AG04450 (cell line): ENCODE measurements at places on chromosomes 7 and 10. TPM values are rescaled to one million over a fixed set of nuclear protein-coding genes. Genes with fewer than 3 reads are reported as not detected.

SORCS3 gene
- polyA plus RNA-seq = not detected in 2 replicates

SMIM30 gene
- 65.2 and 82.8 TPM in 2 replicates for polyA plus RNA-seq

PON1 gene
- not detected in 2 replicates for polyA plus RNA-seq

RARRES2 gene
- polyA plus RNA-seq = 6.7 and 7.0 TPM in 2 replicates

EPO gene
- not detected in 2 replicates for polyA plus RNA-seq

OLAH gene
- 0.12 TPM in 1 of 2 replicates, not detected in the other for polyA plus RNA-seq

LRRD1 gene
- polyA plus RNA-seq = not detected in 2 replicates

MMS19 gene
- 71.5 and 80.2 TPM in 2 replicates for polyA plus RNA-seq

CPN1 gene
- not detected in 2 replicates for polyA plus RNA-seq

PPP1R3A gene
- not detected in 2 replicates for polyA plus RNA-seq

OR2A42 gene
- not detected in 2 replicates for polyA plus RNA-seq

AOC1 gene
- not detected in 2 replicates for polyA plus RNA-seq

SEMA4G gene
- polyA plus RNA-seq = 10.5 and 14.4 TPM in 2 replicates
